ENCODE measurements at places on chromosomes 5 and 9.

DNA sequence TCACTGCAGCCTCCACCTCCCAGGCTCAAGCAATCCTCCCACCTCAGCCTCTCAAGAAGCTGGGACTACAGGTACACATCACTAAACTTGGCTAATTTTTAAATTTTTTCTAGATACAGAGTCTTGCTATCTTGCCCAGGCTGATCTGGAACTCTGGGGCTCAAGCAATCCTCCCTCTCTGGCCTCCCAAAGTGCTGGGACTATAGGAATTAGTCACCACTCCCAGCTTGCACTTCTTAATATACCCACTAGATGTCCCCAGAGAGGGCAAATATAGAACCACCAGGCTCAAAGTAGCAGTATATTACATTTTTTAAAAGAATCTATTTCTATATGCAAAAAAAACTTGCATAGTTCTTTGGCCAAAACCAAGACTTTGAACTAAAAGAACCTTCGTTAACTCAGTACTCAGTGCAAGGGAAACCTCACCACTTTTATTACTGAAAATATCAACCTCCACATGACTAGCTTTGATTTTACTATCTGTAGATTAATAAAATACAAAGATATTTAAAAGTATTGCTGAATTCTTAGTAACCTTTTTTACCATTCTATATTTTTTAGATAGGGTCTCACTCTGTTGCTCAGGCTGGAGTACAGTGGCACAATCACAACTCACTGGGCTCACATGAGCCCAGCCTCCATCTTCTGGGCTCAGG is 25.8 kb upstream of the HSD17B3 start:
- DNase-seq, result peak; percentile 4

- no peak for DNase-seq
Observed at GRCh38 chr9:35832814-35833213, 3.8 kb downstream of the TMEM8B start.

- no peak for DNase-seq
Observed at GRCh38 chr5:14204011-14204670, 61.0 kb downstream of the TRIO start.

DNA sequence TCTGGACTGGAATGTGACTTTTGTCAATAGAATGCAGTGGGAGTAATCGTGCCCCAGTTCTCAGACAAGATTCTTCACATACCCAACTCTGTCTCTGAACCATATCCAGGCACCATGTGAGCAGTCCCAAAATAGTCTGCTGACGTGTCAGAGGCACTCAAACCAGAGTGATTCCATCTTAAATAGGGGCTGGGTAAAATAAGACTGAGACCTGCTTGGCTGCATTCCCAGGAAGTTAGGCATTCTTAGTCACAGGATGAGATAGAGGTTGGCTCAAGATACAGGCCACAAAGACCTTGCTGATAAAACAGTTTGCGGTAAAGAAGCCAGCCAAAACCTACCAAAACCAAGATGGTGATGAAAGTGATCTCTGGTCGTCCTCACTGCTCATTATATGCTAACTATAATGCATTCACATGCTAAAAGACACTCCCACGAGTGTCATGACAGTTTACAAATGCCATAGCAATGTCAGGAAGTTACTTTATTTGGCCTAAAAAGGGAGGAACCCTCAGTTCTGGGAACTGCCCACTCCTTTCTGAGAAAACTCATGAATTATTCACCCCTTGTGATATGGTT is 16.9 kb upstream of the PLCXD3 start:
- DNase-seq, result no peak

DNA sequence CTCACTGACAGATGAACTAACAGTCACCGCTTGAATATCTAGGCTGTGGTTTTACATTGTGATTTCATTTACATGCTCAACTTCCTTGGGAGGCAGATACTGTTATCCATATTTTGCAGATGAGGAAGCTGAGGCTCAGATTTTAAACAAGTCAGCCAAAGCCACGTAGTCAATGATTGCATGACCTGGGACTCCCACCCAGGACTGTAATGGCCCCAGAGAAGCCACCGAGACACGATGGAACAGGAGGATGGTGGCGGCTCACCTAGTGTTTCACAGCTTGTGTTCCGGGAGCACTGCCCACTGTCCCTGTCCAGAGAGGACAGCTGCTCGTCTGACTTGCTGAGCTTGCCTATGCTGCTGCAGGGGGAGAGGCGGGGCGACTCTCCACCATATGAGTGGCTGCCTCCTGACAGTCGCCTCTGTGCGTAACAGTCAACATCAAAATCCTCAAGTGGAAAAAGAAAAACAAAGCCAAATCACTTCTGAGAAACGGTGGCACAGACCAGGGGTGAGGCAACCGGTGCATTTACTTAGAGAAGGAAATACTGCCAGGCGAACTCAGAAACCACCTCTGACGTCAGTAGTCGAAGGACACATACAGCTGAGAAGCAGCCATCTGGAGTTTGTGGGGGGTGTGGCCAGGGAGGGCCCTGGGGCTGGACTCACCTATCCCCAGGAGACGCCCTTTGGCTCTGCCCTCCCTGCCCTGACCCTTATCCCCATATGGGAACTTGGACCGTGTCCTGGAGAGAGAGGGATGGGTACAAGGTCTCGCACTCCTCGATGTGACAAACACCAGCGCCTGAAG is 82.5 kb downstream of the PRRT1B start:
- peak; percentile 86 for DNase-seq

DNA sequence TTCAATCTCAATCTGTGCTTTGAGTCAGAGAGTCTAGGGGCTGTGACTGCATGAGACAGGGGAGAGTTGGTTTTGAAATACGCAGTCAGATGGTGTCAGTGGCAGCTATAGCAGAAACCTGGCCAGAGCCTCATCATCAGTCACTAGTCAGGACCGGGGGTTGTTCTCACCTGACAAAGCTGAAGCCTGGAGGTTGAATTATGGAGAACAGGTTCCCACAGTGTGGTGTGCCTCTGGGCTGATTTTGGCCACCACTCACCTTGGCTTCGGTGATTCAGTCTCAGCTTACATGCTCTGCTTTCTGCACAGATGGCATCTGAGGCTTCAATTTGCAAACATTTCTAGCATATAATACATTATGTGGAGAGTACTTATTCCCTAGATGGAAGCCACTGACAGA is 387.3 kb downstream of the YTHDC2 start:
- no peak for DNase-seq

DNA sequence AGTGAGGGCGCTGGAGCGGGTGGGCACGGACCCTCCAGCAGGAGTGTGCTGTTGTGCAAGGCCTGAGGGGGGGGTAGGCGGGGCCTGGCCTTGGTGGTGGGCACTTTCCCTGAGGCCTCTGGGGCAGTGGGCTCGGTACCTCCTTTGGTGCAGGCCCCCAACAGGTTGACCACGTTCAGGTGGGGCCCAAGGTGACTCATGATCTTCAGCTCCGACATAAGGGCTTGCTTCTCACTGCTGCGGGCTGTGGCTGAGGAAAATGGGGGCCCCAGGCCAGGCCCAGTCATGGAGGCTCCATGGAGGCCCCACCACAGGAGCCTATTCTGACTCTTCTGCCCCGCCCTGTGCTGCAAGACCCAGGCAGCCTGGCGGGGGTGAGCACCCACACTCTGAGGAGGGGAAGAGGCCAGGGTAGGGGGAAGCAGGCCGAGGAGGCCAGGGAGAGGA is 31.5 kb downstream of the PDGFRB start:
- no peak for DNase-seq

DNA sequence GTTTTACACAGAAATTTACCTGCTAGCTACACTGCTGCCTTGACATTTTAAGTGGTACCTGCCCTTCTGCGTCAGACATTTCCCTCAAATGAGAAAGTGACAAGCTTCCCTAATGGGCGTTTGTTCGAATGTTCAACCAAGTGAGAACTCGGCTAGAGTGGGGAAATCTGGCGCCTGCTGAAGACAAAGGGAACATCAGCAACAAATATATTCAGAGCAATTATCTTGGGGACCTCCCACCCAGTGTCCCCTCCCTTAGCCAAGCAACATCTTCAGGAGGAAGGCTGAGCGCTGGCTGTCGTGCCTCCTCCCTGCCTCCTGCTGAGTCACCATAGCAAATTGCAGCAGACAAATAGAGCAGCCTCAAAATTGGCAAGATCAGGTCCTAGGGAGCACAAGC is 57.1 kb downstream of the MFAP3 start:
- DNase-seq, result no peak

- DNase-seq, result peak; percentile 17
Observed at GRCh38 chr5:84384604-84385575, at the start of gene EDIL3. TSS of gene EDIL3 (minus strand) at chr5:84384880. CDS start at chr5:84384374, 506 bp downstream.

DNA sequence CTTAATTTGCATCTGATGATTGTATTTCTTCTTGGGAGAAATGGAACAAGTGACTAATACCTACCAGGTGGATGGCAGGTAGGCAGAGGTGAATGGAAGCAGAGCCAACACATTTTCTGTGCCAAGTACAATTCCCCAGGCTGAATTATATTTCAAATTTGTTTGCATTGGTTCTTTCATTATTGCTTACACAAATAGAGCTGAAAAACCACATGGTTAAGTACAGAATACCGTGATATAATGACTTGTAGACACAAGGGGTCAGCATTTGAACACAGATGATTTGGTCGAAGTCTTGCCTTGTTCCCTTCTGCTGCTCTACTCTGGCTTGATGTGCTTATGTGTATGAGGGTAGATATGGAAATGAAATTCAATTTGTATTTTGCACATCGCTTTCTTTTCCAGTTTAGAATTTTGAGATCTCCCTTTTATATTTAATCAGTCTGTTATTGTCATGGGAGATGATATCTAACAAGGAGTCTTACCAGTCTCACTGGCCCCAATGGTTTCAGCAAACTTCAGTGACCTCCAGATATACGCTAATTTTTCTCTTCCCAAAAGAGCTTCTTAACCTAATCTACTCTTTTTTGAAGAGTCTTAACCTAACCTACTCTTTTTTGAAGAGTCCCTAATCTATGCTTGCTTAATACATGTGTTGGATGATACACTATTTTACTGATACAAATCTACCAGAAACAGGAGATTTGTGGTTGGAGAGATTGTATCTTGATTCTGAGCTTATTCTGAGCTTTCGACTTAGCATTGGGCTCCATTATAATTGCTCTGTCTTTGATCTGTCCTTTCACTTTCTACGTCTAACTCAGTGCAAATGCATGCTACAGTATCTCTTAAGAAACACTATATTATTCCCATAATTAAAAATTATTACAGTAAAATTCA is 88.1 kb downstream of the PCSK1 start:
- peak; percentile 77 for DNase-seq

GRCh38 chr9:86281593-86282076 is 703 bp downstream of the ISCA1 start:
- peak; percentile 40 for DNase-seq

- DNase-seq, result peak; percentile 30
Observed at GRCh38 chr9:83538172-83538889, at the start of gene FRMD3. TSS of gene FRMD3 (minus strand) at chr9:83538401. CDS start at chr9:83538231, 170 bp downstream.

DNA sequence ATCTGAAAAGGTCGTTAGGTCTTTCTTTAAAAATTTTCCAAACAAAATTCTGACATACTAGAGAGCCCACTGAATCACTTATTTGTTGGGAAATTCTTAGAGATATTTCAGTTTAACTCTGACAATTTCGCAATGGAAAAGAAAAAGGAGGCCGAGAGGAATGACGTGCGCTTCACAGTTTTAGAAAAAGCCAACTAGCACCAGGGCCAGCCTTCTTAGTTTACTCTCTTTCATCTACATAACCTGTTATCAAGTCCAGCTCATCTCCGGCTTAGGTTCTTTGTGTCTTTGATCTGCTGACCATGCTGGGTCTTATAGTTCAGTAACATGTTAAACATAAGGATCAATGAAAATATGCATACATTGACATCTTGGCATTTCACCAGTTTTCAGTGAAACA is 201.7 kb upstream of the TAS2R1 start:
- no peak for DNase-seq

- no peak for DNase-seq
Observed at GRCh38 chr9:6631207-6631512, 14.4 kb downstream of the GLDC start.

DNA sequence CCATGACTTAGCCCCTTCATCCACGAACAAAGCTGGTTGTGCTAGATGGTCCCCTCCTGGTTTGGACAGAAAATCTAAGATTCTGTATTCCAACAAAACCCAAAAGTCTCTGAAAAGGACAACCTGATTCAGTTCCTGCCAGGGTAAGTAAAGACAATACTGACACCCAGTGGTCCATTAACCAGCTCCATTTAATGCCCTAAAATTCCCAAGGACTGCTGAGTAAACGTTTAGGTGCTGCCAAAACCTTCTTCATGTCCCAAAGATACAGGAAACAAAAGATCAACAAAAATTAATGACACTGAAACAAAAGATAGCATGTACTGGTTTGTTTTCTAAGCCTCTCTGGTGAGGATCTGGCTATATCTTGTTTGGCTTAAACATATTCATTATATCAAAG is 25.3 kb upstream of the PPP1R2B start:
- DNase-seq, result no peak

GRCh38 chr5:136192015-136192525 is 892 bp downstream of the SMIM32 start:
- DNase-seq, result no peak

- DNase-seq, result no peak
Observed at GRCh38 chr9:2343756-2344155, 277.8 kb upstream of the VLDLR start.

- no peak for DNase-seq
Observed at GRCh38 chr5:177355162-177355867, 2.4 kb upstream of the RGS14 start.

GRCh38 chr9:129491487-129491855 is 129.4 kb downstream of the C9orf50 start:
- no peak for DNase-seq
